ENCODE measurements at places on chromosomes 13 and 19.

GRCh38 chr13:109145631-109146030, 516.2 kb downstream of the MYO16 start:
- DNase-seq, result no peak

DNA sequence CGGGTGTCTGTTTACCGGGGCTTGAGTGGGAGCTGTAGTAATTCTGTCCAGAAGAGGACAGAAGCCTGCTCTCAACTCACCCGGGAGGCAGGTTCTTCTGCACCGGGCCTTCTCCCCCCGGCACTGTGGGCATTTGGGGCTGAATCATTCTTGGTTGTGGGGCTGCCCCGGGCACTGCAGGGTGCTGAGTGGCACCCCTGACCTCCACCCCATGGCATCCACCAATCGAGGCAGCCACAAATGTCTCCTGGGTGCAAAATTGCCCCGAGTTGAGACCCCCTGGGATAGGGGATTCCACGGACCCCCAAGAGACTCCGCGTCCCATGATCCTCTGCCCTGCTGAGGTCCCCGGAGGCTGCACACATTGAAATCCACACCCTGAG, 68.8 kb downstream of the GNG7 start:
- no peak for DNase-seq

DNA sequence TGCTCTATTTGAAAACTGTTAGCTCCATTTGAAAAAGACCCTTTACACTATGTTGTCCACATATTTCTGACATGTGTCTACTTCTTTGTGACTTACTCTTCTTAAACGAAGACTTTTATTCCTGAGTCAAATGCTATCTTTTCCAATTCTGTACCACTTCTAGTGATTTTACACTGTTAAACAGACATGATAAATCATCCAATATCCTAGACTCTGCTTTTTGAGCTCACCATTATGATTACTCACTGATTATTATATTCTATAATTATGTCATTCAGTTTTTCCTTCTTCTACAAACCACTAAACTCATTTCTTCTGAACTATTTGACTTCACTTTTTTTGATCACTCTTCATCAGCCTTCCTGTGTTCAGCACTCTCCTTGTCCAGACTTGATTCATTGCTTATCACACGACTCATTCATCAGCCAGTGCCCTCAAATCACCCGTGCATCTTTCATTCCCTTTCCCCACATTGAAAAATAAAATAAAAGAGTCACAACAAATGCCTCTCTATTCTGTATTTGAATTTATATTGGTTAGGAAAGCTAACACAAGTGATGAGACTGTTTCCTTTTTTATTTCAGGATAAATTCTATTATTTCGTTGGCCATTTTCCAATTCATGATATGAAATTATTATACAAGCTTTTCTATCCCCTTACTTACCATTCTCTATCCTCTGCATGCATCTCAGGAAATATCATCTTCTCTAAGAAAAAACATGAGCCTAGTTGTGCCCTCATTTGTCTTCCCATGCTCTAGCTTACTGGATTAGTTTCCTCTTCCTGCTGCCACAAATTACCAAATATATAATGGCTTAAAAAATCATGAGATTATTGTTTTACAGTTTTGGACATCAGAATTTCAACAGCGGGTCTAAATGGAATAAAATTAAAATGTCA, 1482.1 kb upstream of the MIR17HG start:
- DNase-seq, result no peak

DNA sequence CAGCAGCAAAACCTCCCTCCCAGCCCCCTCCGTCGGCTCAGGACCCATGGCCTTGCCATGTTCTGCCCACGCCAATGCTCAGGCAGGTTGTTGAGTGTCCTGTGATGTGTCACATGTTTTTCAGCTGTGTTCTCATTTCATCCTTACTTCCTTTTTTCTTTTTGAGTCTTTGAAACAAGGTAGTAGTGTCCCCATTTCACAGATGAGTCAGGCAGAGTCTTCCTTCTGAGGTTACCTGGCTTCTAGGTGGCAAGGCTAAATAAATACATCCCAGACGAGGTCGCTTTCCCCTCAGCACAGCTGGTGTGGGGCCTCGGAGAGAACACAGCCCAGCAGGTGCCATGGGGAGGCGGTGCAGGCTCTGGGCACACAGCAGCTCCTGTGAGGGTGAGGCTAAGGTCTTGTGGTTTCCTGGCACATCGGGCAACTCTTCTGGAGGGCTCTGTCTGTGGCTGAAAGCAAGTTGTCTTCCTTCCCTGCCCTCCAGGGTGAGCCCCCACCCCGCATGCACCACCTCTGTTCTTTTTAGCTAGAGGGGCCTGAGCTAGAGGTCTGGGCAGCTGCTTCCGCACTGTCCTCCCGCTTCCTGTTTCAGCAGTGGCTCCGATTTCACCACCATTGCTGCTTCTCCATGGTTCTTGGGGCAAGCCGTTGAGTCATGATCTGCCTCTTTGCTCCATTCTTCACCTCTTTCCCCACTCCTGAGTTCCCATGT, 15.1 kb downstream of the PRAM1 start:
- no peak for DNase-seq

GRCh38 chr19:51124729-51125128, at the start of gene SIGLEC9:
TSS of gene SIGLEC9 (plus strand) at chr19:51124906. CDS start at chr19:51124975, 69 bp downstream.
- DNase-seq, result no peak

GRCh38 chr13:99370481-99371275, 63.5 kb upstream of the GPR183 start:
- DNase-seq, result no peak

GRCh38 chr19:49590971-49591730, at the start of gene PRR12:
TSS of gene PRR12 (plus strand) at chr19:49591182. CDS start at chr19:49591655, 473 bp downstream.
- DNase-seq, result peak; percentile 88

DNA sequence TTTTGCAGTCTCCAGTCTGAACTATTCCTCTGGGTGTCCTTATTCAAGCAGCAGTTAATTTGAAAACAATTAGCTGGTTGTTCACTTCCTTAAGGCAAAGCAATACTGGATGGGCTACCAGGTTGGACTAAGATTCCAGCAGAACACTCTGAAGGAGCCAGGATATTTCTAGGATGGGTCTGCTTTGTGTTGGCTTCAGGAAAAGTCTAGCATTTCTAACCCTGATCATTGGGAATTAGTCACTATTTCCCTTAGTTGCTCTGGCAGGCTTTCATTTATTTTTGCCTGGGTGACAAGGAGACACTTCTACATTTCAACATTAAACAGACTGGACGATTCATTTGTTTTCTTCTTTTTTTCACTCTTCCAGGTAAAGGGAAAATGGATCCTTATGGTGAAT, 228.4 kb downstream of the ENOX1 start:
- DNase-seq, result no peak

- no peak for DNase-seq
These were observed 541 bp upstream of the RSPH6A start for GRCh38 chr19:45815481-45816216.

DNA sequence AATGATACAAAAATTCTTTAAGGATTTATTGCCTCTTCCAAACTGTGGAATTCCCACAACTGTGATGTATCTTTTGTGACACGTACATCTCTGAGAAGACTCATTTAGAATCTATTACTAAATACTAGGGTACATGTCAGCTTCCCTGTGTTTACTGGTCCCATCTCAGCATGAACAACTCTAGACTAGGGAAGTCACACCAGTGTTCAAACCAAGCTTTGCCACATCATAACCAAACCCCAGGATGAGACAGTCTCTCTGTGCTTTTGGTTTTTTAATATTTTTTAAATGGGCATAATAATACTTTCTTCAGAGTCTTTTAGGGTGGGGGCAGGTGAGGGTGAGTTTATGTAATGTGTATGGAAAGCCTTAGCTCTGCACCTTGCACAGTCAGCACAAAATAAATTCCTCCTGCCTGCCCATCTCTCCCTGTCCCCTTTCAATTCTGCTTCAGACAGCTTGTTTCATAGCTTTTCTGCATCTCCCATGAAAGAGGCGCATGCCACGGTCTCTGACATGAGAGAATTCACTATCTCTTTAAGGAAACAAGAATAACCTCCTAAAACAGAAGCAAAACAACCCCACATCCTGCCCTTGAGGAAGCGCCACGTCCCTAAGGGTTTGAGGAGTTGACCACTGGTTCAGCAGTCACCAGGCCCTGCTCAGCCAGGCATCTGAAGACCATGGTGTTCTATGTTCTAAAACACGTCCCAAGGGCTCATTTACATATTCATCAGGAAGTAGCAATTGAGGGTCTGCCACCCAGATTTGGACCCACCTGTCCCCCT, 174.5 kb downstream of the USP12 start:
- peak; percentile 69 for DNase-seq

- DNase-seq, result no peak
These were observed 52.3 kb downstream of the PTPRS start for GRCh38 chr19:5288347-5288739.

GRCh38 chr13:45696610-45697226, 5.4 kb upstream of the CBY2 start:
- no peak for DNase-seq

GRCh38 chr19:15633082-15633835, 7.4 kb upstream of the CYP4F3 start:
- DNase-seq, result no peak

DNA sequence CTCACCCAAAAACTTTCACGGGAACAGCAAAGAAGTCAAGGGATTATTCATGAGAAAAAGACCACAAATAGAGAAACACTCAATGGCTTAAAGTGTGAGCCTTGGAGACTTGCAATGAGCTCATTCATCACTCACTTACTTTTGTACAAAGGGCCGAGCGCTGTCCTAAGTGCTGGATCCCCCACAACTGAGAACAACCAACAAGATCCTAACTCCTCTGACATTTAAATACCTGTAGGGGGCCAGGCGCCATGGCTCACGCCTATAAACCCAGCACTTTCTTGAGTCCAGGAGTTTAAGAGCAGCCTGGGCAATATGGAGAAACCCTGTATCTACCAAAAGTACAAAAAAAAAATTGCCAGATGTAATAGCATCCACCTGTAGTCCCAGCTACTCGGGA, 29.4 kb upstream of the ZNF507 start:
- DNase-seq, result no peak

- DNase-seq, result no peak
These were observed 579.0 kb downstream of the UQCRFS1 start for GRCh38 chr19:28634019-28634328.

- DNase-seq, result no peak
These were observed 214.9 kb downstream of the KCNRG start for GRCh38 chr13:50229960-50230661.

GRCh38 chr13:33319859-33320258, 34.3 kb upstream of the STARD13 start:
- no peak for DNase-seq

GRCh38 chr13:86976521-86977324, 694.4 kb upstream of the SLITRK5 start:
- DNase-seq, result no peak

GRCh38 chr13:23671897-23672296, 101.7 kb downstream of the TNFRSF19 start:
- no peak for DNase-seq

DNA sequence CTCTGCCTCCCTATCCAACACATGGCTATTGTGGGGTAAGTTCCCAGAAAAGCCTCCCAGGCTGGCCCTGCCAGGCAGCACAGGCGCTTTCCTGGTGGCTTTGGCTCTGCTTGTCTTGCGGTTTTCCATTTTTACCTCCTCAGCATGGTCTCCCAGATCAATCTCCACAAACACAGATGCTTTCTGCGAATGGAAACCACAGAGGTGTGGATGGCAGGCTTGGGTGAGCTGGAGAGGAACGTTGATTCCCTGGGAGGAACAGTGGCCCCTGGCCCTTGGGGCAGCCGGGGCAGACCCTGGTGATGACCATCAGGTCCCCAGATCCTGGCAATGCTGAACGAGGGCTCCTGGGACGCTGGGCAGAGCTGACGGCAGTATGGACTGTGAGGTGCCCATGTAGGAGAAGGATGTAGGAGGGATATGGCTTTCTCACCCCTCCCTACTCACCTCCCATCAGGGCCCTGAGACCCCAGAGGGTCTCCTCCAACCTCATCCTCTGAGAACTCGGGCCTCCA, 6.6 kb downstream of the C13orf46 start:
- no peak for DNase-seq

DNA sequence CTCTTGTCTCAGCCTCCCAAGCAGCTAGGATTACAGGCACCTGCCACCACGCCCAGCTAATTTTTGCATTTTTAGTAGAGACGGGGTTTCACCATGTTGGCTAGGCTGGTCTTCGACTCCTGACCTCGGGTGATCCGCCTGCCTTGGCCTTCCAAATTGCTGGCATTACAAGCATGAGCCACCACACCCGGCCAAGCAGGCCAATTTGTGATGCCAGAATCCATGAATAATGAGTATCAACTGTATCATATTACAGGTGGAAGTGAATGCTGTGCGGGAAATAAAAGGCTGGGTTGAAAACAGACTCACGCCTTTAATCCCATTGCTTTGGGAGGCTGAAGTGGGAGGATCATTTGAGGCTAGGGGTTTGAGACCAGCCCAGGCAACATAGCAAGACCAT, 3.6 kb upstream of the NFILZ start:
- no peak for DNase-seq

- no peak for DNase-seq
These were observed 1.1 kb downstream of the IL17D start for GRCh38 chr13:20704459-20705069.

GRCh38 chr19:7505682-7506384, 10.1 kb upstream of the ZNF358 start:
- DNase-seq, result no peak

- DNase-seq, result no peak
These were observed 354.4 kb upstream of the ARGLU1 start for GRCh38 chr13:106922384-106922783.

DNA sequence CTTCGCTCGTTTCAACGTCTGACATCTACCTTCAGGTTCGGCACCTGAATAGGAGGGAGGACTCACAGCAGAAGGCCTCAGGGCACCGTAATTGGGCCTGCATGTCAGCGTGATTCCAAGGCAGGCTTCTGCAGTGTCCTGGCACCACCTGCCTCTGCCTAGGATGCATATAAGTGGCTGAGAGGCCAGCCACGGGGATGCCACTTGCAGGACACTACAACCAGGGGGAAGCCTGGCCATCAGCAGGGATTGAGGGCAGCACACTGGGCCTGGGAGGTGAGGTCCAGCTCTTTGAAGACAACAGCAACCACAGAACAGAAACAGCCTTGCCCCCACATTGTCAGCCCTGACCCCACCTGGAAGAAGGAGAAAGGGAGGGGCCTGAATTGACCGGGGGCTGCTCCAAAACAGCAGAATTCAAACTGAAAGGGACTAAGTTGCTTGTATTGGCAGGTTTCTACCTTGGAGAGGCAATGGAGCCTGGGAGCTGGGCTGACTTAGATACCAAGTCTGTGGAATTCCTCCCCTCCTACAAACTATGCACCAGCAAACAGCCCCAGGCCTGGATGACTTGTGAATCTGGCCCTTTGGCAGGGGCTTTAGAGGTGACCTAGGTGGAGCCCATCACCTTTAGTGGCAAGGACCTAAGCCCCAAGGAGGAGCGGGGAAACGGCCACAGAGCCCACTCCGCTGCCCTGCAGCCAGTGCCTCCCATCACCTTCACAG, 34.1 kb upstream of the POMP start:
- DNase-seq, result no peak

DNA sequence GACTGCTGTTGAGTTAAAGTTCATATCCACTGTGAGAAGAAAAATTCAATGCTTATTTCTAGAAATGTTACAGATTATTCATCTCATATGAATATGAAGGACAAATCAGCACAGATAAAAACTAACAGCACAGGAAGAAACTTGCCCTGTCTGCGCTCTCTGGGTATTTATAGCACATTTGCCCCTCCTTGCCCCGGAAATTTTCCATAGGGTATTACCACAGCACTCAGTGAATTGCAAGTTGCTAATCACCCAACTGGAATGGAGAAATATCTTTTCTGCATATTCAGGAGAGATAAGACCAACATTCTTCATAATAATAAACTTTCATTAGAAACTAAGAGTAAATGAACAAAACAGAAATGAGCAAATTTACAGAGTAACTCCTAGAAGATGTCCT, 318.0 kb upstream of the KLF12 start:
- DNase-seq, result no peak

All from stimulated activated effector memory CD8-positive, alpha-beta T cell treated with anti-CD3 and anti-CD28 coated beads, Interleukin-12 subunit alpha, Interleukin-12 subunit beta, amount 100 ng/mL, for 72 hours (primary cell).